ENCODE measurements at places on chromosomes 7 and 10.

GRCh38 chr10:101216207-101217043 is 12.8 kb downstream of the LBX1 start:
- peak; percentile 58 for DNase-seq

DNA sequence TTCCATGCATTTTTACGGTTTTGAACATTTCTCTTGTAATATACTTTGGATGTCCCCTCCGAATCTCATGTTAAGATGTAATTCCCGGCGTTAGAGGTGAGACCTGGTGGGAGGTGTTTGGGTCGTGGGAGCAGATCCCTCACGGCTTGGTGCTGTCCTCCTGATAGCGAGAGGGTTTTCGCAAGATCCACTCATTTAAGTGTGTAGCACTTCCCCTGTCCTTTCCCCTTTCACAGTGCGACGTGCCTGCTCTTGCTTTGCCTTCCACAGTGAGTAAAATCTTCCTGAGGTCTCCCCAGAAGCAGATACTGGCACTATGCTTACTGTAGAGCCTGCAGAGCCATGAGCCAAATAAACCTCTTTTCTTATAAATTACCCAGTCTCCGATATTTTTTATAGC is 6.6 kb downstream of the GPR141 start:
- DNase-seq: no peak

DNA sequence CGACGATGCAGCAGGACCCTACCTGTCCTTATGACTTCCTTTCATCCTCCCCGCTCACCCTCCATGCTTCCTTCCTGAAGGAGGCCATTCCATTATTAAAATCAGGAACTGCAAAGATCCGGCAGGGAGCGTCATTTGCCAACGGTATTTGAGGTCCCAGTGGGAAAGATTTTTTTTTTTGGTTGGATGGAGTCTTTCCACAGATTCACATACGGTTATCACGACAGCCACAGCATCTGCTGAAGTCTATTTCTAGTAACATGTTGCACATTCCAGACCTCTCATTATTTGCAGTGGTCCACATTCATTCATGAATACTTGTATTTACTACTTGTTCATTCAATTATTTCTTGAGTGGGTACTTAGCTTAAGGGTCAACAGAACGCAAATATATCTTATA is 94.7 kb upstream of the LYZL2 start:
- DNase-seq: no peak

- peak; percentile 99 for DNase-seq
These were observed 356 bp upstream of the NDUFB2 start for GRCh38 chr7:140696024-140696679.

DNA sequence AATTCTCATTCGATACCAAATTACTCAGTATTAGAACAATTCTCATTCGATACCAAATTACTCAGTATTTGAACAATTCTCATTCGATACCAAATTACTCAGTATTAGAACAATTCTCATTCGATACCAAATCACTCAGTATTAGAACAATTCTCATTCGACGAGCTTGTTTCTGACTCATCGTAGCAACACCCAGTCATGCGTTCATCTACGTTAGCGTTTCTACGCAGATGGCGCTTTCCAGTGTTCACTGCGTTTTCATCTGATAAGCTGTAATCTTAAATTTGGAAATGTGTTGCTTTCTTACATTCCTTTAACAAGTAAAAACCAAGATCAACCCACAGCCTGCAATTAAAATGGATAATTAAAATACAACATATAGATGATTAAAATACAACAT is 276.3 kb downstream of the ZMYND11 start:
- DNase-seq: no peak

DNA sequence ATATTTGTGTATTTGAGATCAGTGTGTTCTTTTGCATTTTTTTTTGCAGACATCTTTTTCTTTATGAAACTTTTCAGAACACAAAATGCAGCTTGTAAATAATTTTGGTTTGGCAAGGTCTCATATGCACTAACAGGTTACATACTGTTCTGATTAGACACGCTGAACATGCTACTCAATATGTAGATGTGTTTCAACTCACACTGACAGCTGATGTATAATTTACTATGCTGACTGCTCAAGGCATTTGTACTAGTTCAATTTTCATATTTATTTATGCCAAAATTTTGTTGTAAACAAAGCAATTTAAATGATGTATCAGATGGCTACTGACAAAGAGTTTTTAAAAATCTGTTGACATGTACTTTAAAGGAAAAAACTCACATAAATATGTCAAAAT is 123.8 kb downstream of the TFEC start:
- no peak for DNase-seq

DNA sequence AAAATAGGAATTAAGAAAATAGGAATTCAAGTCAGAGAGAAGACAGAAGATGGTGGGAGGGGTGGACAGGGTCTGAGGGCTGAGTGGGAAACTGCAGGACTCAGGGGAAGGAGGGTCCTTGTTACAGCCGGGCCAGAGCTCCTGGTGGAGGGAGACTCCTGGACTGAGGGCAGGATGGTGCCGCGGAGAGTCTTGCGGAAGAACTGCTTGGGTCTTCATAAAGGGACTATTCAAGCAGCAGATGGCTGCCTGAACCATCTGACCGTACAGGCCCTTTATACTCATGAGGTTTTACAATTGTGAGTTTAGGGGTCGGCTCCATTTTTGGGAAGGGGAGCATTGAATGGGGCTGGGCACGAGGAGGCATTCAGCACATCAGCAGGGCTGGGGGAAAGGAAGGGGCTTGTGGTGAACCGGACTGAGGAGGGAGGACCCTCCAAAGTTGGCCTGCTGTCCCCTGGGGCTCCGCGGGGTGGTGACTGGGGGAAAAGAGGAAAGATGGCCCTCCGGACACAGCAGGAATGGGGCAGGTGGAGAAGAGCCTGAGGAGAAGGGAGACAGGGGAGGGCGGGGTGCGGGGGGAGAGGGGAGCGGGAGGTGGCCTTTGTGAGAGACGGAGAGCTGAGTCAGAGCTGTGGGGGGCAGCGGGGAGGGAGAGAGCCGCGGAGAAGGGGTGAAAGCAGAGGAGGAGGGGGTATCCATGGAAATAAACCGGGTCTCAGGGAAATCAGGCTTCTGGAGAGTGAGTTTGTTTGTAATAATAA is 1.5 kb downstream of the FAM131B start:
- DNase-seq: peak; percentile 49

DNA sequence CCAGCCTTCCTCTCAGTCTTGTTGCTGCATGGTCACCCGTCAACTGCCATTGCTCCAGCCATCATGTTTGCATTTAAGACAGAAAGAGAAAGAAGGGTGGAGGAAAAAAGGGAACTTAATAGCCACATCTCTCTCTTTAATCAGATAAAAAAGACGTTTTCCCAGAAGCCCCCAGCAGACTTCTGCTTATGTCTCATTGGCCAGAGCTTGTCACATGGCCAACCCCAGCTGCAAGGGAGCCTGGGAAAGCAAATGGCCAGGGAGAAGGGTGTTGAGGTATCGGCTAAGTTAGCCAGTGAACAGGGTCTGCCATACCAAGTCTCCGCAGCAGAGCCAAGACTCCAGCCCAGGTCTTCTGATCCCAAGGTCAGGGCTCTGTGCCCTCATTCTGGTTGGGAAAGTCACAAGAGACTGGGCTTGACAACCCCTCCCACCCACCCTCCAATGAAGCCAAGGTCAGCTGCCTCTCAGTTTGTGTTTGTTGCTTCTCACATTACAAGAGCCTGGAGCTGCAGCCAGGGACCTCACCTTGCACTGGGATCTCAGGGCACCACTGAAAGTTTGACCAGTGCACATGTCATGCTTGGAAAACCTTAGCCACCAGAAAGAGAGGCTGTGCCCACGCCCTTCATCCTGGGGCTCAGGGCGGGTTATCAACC is 80.3 kb upstream of the LYZL2 start:
- no peak for DNase-seq
